ENCODE measurements at places on chromosomes 4 and X.

- DNase-seq, result no peak
Observed at GRCh38 chr4:52212702-52213101, 161.6 kb downstream of the SPATA18 start.

DNA sequence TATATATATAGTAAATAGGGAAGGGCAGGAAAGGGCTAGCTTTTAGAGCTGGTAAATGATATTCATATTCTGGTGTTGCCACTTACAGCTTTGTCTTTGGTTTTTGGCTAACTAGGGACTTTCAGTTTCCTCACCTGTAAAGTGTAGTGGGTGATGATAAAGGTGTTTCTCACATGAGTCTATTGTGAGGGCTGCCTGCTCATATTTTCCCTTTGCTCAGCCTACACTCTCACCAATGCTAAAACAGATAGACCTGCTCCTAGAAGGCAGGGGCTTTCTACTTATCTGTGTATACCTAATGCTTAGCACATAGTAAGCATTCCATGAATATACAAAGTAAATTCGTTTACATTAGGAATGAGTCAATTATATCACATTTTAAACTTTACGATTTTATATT lies 137.2 kb upstream of the HS3ST1 start:
- DNase-seq, result no peak

- DNase-seq, result no peak
Observed at GRCh38 chrX:48645669-48646068, 37.9 kb upstream of the WAS start.

DNA sequence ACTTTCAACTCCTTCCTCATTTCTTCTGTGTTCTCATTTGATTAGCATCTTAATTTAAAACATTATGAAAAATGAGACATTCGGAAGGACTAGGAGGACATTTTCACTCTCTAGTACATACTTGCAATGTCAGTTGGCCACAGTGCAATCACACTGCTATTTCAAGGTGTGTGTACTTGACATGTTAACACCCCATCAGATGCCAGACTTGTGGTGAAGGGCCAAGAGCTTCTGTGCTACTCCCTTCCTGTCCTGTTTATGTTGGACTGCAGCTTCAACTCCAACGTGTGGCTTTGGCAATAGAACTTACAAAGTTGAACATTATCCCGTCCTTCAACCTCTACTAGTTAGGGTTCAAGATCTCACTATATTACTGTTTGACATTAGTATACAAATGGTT lies 221.0 kb downstream of the PALLD start:
- peak; percentile 78 for DNase-seq

- DNase-seq, result no peak
Observed at GRCh38 chrX:30787012-30787411, 102.0 kb downstream of the TAB3 start.

DNA sequence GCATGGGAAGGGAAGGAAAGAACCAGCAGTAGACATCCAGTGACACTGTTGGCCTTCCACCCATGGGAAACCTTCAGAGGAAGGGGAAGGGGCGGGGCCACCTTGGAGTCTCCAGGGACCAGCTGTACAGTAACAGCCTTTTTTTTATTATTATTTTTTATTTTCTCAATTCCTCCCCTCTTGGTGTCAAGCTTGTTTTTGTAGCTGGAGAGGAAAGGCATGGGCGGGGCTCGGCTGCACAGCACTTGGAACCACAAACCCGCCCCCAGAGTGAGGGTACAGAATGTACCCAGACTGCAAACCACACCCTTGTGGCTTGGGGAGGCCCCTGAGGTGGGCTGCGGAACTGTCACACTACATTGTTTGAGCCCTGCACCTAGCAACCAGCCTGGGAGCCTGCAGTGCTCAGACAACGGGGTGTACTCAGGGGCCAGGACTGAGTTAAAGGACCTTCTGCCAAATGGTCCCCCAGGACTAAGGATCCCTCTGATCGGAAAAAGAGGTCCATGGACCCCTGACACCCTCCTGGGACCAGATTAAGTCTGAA lies 45.7 kb downstream of the PRPS1 start:
- peak; percentile 90 for DNase-seq

- DNase-seq, result no peak
Observed at GRCh38 chr4:24312261-24312913, 272.0 kb downstream of the DHX15 start.

- no peak for DNase-seq
Observed at GRCh38 chr4:95215991-95216605, 332.7 kb downstream of the UNC5C start.

DNA sequence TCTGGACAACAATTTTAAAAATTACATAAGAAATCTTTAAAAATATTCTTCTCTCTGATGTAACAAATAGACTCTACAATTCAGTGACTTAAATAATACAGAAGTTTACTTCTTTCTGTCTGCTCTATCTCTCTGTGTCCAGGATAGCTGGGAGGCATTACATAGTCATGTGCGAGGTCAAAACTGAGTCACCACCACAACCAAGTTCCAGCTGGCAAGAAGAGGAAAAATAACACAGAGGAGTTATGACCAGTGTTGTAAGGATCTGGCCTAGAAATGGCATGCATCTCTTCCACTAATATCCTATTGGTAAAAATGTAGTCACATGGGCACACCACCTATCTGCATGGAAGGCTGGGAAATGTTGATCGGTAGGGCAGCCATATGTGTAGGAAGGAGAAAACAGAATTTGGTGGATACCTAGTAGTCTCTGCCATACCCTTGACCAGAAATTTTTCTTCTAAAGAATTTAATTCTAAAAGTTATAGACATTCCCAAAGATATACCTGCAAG lies 39.4 kb upstream of the WDFY3 start:
- peak; percentile 76 for DNase-seq

DNA sequence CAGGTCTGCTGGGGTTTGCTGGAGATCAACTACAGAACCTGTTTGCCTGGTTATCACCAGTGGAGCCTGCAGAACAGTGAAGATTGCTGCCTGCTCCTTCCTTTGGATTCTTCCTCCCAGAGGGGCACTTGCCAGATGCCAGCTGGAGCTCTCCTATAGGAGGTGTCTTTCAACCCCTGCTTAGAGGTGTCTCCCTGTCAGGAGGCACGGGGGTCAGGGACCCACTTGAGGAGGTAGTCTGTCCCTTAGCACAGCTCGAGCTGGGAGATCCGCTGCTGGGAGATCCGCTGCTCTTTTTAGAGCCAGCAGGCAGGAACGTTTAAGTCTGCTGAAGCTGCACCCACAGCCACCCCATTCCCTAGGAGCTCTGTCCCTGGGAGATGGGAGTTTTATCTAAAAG lies 1806.3 kb upstream of the ADGRL3 start:
- no peak for DNase-seq

GRCh38 chrX:40207626-40208025 lies 109.9 kb upstream of the BCOR start:
- DNase-seq, result no peak

- DNase-seq, result no peak
Observed at GRCh38 chr4:90990284-90990683, 863.1 kb downstream of the CCSER1 start.

DNA sequence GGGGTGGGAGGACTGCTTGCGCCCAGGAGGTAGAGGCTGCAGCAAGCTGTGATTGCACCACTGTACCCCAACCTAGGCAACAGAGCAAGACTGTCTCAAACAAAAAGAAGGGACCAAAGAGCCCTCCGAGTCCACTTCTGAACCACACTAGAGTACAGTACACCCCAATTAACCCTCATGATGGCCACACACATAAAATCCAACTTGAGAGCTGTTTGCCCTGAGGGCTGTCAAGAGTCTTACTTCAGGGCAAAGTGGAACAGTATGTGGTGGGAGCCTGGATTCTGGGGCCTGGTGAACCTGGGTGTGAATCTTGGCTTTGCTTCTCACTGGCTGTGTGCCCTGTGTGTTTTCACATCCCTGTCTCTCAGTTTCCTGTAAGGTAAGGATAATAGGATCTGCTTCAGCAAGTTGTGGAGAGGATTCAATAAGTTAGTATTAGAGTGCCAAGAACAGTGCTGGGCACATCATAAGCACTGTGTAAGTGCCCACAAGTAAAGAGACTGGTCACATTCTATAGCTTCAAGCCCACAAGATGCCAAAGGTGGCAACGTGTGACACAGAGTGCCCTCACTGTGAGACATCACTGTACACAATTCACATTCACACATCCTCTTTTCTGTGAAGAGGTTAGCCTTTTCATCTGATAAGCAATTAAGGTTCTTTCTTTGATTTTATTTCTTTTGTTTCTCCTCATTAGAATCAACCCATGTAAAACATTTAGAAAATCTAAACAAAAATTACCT lies 52.1 kb downstream of the LEF1 start:
- no peak for DNase-seq

DNA sequence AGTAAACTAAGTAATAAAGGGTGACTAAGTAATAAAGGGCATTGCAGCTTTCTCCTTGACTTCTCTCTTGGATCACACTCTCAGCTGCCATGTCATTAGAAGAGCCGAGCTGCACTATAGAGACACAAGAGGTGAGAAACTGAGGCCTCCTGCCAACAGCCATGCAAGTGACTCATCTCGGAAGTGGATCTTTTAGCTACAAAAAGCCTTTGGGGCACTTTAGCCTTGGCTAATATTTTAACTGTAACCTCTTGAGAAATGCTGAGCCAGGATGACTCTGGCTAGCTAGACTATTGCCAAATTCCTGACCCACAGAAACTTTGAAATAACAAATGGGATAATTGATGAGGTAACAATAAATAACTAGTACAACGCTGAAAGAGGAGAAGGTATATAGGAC lies 1.5 kb upstream of the NEIL3 start:
- DNase-seq, result peak; percentile 59

- peak; percentile 77 for DNase-seq
Observed at GRCh38 chr4:182240161-182241130, 2.8 kb upstream of the TENM3 start.

DNA sequence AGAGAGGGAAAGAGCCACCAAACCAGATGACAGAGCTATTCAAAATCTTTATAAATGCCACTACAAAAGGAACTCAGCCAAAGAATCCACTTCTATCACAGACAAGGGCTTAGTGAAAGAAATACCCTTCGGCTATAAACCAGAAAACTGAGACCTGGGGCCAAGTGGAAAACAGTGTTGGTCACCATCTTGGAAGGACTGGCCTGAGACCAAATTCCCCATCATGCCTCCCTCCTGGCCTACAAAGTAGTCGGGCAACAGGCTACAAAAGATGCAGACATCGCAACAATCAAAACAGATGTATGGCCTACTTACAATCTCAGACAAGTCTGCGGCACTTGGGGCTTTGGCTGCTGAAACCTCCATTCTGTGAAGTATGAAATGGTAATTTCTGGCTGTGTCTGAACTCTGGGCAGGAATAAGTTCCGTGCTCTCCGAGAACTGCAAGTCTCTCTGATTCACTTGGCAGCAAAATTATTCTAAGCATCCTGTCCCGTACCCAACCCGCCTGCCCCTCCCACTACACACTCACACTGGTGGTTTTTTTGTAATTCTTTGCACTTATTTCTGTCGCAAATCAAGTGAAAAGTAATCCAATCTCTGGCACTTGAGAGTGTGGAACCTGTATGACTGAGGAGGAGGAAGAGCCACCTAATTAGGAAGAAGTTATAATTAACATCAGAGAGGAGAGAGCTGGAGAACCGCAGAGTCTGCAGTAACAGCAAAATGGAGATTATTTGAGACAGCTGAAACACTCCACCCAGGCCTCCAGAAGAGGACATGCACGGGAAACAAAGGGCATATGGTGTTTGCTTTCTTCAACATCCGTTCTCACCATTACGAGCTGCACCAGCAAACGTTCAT lies 87.8 kb downstream of the SH3KBP1 start:
- DNase-seq, result peak; percentile 57

DNA sequence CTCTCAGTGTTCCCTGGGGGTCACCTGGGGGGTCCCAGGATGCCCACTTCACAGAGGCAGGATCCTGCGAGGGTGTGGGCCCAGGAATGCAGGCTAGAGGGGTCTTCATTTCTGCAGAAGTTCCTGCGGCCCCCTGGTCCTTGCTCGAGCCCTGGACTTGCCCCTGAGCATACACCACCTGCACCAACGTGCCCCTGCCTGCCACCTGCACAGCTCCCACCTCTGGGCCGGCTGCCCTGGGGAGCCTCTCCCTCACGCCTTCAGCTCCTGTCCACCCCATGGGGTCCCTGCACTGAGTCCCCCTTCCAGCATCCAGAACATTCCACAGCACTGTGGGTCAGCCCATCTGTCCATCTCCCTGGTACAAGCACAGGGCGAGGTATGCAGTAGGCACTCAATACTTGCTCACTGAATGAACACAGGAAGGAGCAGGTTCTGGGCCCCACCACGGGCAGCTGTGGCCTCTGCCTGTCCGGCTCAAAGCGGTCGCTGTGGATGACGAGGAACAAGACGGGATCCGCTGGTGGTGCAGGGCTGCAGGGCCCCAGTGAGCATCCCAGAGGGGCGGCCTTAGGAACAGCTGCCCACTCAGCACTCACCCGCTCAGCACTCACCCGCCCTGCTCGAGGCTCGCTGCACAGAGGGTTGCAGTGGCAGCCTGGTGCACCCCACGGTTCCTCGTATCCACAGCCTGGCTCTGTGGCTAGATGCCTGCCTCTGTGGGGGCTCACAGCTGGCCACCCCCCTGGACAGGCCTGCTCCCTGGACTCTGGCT lies 70.5 kb upstream of the MXD4 start:
- DNase-seq, result no peak

- DNase-seq, result no peak
Observed at GRCh38 chr4:105386012-105386411, 87.8 kb downstream of the PPA2 start.

GRCh38 chrX:129925305-129926092 lies 19.5 kb downstream of the UTP14A start:
- DNase-seq, result peak; percentile 82

DNA sequence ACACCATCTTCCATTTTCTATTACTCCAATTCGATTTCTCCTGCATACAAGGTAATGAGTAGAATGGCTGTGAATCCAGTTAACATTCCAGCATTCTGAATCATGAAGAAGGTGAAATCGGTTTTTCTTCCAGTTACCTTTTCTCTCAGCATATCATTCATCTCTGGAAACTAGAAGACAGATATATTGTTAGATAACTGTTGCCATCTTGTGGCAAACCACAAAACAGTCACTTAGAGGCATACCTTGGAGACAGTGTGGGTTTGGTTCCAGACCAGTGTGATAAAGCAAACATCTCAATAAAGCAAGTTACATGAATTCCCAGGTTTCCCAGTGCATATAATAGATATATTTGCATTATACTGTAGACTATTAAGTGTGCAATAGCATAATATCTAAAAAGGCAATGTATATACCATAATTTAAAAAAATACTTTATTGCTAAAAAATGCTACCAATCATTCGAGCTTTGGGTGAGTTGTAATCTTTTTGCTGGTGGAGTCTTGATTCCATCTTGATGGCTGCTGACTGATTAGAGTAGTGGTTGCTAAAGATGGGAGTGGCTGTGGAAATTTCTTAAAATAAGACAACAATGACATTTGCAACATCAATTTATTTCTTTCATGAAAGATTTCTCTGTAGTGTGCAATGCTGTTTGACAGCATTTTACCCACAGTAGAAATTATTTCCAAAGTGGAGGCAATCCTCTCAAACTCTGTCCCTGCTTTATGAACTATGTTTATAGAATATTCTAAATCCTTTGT lies 82.1 kb downstream of the SLC39A8 start:
- DNase-seq, result peak; percentile 73

DNA sequence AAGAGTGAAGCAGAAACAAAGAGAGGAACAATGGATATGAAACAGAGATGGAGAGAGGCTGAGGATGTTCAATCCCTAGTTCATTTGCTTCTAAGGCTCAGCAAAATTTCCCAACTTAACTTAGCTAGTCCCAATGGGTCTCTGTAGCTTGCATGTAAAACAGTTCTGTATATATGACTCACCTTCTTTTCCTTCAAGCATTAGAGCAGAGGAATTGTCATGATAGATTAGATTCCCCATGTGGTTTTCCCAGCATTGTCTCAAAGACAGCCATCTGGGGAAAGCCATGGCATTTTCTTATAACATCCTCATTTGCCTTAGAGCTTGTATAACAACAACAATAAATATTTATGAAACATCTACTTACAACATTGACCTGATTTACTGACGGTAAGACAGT lies 93.9 kb upstream of the GATB start:
- peak; percentile 19 for DNase-seq

Measured in astrocyte of the hippocampus (primary cell).